ENCODE measurements at places on chromosomes 13 and 19.
A peak's percentile ranks its signal among the peaks of the same experiment; 100 is the strongest.

- DNase-seq: no peak
These were observed 45.2 kb upstream of the GPI start for GRCh38 chr19:34319785-34320184.

DNA sequence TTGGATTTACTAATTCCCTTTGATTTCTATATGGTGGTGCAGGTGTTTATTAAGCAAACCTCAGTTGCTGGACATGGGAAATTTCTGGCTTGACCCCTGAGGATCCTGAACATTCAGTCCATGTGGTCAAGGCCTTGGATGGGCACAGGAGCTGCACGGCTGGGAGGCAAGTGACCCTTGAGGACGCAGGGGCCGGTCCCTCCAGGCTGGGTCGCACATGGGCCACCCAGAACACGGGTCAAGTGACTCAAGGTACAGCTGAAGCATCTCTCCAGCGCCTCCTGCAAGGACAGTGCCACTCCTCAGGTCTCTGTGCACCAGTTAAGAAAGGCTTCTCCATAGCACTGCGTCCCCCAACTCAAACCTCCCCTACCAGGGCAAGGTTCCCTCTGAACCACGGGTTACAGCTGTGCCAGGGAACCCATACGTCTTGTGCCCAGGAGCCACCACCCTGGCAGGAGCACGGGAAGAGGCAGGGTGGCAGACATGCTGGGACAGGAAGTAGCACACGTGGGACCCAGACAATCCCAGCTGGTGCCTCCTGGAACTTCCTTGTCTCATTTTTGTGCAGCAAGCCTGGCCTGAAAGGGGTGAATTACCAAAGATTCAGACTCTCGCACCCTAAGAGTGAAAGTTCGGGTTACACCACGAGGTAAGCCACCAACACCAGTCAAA lies 93.1 kb downstream of the SPACA7 start:
- no peak for DNase-seq

DNA sequence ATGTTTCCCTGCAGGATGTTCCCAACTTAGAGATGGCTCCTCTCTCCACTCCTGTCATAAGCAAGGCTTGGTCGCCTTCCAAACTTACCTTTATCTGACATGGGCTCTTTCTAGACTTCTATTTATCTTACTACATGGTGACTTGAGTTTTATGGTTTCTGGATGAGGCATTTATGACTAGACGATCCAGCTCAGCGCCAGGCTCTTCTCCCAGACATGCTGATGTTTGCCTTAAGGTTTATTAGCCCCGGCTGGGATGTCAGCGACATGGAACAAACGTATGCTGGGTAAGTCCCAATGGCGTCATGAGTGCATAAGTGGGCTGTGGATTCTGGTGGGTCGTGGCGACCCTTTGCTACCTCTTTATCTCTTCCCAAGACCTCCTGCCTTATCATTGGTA lies 39.8 kb upstream of the SLC15A1 start:
- no peak for DNase-seq

DNA sequence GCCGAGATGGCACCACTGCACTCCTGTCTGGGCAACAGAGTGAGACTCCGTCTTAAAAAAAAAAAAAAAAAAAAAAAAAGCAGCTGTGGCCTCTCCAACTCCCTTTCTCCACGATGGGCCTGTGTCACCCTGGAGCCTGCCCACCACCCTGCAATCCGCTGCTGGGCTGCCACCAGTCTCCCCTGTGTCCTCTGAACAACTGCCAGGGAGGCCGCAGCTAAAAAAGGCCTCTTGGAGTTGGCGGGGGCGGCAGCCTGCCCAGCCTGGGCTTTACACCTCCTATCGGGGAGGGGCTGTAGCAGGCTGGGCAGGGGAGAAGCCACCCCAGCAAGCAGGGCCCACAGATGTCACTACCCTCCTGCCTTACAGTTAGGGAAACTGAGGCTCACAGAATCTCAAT lies 3.5 kb downstream of the CDC37 start:
- no peak for DNase-seq

GRCh38 chr19:7522923-7523667 lies 671 bp downstream of the MCOLN1 start:
- DNase-seq: no peak

DNA sequence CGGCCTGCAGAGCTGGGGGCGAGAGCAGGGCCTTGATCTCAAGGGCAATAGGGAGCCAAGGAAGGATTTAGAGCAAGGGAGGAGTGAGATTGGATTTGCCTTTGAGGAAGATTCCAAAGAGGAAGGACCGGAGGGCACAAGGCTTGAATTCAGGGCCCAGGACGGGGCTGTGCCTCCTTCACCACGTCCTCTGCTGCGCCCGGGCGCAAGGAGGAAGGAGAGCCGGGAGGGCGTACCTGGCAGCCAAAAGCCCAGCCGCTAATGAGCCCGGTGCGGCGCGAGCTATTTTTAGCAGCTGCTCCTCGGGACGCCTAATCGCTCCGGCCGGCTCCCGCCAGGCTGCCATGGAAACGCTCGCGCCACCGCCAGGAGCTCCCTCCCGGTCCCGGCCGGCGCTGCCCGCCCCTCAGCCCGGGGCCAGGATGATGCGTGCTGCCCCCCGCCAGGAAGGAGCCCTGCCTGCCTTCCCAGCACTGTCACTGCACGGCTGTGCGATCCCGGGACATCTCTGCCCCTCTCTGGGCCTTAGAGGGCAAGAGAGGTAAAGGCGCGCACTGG lies 31.3 kb downstream of the TINCR start:
- DNase-seq: no peak

DNA sequence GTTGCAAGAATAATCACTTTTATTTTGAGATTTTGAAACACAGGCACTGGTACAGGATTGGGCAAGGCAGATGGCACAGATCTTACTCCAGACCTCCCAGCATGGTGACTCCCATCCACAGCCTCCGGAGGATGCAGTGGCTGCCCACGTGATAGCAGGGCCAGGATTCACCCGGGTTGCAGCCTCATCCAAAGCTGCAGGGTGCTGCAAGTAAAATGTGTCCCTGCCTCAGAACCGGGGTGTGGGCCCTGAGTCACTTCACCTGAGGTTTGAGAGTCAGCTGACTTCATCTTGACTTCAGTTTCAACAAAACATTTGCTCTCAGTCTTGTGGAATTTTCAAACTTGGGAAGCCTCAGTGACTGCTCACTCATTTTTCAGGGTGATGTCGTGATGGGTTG lies 201.9 kb downstream of the FGF9 start:
- DNase-seq: no peak

DNA sequence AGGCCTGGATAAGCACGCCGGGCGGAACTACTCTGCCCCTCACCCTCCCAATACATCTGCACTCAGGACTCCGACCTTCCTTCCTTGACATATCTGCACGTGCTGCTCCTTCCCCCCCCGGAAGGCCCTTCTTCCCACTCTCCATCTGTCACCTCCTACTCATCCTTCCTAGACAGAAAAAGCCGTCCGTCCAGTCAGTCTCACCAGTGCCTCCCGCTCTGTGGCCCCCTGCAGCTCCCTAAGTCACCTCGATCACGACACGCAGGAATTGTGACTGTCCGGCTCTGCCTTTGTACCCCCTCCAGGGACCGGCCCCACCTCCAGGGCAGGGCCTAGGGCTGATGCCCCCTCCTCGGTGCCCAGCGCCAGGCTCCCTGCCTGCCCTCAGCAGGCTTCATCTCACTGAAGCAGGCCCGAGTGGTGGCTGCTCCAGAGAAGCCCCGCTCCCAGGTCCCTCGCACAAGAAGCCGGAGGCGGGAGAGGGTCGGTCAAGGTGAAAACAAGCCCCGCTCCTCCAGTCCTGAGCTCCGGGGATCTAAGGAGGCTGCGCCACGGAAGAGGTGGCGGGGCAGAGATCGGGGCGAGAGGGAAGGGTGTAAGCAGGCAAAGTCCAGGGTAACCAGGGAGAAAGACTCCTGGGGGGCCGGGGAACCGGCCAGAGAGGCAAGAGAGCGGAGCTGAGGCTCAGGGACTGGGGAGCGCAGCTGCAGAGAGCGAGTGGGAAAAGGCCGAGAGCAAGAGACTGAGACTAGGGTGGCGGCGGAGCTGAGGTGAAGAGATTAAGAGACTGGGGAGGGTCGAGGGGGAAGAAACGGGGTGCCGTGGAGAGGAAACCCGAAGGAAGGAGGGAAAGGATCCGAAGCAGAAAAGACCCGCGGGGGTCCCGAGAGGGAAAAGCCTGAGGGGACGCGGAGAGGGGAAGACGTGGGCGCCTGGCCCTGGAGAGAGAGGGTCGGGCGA lies 1.1 kb downstream of the PPP6R1 start:
- DNase-seq: peak; percentile 16

GRCh38 chr13:33106656-33107360 lies 90.6 kb downstream of the KL start:
- no peak for DNase-seq

Measured in CD4-positive, alpha-beta T cell treated with Interleukin-12 subunit alpha and Interleukin-12 subunit beta, for 1 hour (primary cell).